Astrocyte of the cerebellum (primary cell): ENCODE measurements at places on chromosomes 7 and 10.
A peak's percentile ranks its signal among the peaks of the same experiment; 100 is the strongest.

DNA sequence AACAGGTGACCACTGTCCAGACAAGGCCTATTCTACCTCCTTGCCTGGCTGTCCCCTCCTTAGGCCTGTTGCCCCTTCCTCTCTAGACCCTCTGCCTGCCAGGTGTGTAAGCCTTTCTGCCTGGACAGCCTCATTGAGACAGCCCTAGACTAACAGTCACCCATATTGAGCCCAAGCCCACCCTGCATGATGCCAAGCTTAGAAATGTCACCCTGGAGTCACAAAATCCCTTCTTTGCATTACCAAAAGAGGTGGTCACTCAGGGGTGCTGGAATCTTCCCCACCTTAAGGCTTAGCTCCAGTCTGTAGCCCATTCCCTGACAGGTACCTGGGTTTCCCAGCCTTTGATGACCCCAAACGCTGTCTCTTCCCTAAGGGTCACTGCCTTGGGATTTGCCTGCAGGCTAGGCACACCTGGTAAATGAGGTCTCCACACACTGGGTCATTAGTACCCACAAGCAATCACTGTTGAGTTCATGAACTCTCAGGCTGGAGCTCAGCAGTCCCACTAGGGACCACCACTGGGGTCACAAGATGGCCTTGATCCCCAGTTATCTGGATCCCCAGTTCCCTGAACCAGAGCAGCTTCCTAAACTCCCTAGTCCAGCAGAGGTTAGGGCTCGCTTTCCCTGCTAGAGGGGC is 54.9 kb upstream of the CAMK2B start:
- no peak for DNase-seq

DNA sequence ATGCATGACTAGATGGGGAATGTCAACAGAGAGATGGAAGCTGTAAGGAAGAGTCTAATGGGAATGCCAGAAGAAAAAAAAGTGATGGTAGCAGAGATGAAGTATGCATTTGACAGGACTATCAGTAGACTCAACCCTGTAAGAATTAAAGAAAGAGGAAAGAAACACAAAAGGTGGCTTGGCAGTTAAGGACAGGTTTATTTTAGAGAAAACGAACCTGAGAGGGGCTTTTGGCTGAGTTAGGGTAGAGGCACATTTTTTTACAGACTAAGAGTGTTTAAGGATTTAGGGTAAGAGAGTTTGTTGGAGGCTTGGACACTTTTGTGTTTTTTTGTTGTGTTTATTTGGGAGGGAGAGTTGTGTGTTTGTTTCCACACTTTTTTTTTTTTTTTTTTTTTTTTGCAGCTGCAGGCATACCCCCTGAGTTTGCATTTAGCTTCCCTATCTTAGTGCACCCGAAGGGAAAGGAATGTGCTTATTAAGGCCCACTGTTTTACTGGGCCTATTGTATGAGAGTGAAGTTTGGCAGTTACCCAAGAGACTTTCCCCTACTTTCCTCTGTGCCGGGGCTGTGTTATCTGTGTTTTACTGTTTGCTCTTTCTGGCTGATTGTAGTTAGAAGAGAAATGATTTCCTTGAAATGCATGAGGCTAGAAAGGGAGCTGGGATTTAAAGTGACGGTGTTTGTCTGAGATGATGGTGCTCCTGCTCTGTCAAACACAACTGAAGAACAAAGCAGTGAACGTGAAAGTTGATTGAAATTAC is 32.0 kb downstream of the NPVF start:
- no peak for DNase-seq

DNA sequence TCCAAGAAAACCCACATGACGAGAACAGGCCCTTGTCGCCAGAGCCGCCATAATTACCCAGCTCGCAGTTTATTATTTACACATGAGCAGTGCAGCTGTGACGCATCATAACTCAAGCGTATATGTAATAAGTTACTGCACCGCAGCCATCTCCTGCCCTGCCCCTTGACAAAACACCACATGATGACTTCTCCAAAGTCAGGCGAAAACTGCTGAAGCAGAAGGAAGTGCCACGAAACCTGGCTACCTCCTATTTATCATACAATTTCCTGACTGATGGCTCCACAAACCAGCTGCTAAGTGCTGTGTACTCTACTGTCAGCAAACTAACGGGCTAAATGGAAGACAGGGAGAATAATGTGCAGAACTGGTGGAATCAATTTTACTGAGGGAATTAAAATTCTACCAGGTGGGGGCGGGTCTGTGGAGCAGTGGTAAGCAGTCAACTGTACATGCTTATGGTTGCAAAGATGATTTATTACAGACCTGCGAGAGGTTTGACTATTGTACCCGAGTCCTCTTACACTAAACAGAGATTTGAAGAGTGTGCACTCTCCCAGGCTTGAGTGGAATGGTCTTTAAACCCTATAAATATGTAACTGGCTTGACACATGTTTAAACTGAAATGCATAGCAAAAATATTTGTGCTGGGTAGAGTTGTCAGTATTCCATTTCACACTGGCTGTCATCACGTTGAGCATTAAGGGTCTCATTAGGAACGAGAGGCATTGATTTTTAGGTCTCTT is 156.0 kb downstream of the GLI3 start:
- DNase-seq = no peak

- DNase-seq = no peak
Observed at GRCh38 chr10:6226216-6226615, 23.5 kb downstream of the PFKFB3 start.

DNA sequence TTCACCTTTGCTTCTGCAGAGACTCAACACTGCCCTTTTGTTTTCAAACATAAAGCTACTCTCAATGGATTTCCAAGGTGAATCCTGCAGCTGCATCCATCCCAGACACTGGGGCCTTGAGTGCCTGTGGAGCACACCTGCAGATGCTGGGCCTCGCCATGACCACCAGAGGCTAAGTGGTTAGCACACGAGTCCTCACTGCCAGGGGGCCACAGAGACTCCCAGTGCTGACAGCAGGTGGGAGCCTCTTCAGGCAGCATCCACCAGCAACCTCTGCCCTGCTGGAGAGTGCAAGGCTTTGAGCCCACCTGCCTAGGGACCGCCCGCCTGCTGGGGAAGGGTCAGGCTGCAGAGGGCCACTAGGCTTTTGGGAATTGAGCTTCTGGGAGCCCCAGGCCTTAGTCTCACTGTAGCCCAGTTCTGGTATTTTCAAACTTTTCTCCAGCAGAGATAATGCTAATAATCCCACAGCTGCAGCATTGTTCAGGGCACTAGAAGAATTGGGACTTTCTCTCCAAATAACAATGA is 9.4 kb upstream of the HPS1 start:
- DNase-seq = no peak

DNA sequence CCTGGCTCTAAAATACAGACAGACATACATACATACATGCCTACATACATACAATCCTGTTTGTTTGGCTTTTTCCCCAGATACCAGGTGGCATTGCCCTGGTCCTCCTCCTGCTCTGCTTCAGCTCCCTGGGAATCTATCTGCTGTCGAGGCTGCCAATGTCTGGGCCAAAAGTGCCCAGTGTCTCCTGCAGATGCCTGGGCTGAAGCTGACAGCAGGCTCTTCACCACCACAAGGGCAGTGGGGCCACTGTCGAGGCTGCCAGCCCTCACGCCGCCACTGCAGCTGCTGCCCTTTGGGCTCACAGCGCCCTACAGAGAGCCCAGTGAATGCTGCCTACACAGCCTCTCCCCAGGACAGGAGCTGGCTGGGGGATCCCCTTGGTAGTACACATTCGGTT is 18.0 kb upstream of the STN1 start:
- no peak for DNase-seq

DNA sequence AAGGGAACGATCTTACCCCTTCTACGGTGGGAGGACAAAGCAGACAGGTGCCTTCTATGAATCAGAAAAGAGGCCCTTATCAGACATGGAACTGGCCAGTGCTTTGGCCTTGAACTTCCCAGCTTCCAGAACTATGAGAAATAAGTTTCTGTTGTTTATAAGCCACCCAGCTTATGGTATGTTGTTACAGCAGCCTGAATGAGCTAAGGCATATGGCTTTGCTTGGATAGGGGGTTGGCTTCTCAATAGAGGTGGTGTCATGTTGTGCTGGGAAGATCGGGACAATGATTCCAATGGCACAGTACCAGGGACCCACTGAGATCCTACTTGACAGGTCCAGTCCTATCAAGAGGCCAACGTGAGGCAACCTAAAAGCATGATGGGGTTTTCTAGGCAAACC is 183.4 kb upstream of the BMPER start:
- no peak for DNase-seq

DNA sequence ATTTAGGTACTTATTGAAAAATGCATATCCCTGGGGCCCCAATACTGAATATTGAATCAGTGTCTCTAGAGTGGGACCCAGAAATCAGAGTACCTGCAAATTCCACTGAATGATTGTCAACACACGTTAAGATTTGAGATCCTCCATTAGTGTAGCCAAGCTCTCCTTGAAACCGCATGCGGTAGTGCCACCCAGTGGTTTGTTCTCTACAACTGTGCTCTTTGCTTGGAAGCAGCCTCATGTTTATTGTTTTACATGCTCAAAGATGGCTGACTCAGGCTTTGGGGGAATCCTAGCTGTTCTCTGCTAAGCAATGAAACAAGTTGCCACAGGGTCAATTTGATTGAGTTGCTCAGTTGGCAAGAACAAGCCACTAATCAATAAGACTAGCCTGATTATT is 340.2 kb upstream of the CELF2 start:
- peak; percentile 46 for DNase-seq

GRCh38 chr7:1541431-1542162 is 11.1 kb downstream of the MAFK start:
- no peak for DNase-seq

DNA sequence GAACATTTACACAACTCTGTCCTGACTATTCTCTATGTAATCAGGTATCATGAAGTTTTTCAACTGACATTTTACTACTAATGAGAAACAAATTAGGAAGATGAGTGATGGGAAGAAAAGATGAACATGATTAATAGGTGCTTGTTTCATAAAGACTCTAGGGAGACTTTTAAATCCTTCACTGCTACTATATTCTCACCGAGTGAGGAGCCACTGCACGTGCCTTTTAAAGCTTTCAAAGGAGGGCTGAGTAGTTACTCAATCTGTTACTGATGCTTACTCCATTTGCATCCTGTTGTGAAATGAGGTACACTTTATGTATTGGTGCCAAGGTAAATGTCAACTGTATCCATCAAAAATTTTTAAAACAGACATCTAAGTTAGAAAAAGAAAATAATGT is 1.3 kb upstream of the COMMD3 start:
- no peak for DNase-seq

DNA sequence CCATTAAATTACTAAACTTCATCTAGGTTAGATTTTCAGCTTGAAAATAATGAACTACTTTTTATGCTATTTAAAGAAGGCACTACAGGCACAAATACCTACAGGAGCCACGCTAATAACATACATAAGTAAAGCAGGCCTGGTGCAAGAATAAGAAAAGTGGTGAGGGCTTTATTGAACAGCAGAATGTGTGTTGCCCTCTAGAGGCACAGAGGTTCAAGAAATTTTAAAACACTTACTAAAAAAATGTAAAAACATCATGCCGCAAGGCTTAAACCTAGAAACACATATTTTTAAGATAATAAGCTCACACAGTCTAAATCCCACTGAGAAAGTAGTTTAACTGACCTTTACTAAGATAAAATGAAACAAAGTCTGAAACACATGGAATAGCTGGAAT is 20.3 kb downstream of the CACUL1 start:
- DNase-seq = no peak

DNA sequence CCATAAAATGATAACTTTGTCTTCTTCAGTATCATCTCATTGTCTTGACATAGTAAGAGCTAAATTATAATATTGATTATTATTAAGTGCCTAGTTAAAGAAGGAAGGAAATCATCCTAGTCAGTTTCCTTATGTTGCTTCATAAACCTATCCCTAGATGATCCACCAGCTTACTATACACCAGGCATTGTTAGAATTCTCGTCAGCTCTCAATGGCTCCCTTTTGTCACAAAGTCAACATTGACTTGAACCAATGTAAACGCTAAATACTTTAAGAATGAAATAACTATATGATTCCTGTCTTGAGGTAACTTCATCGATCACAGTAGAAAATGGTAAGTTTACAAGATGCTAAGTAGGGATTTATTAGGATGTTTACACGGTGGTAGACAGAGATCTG is 1162.9 kb downstream of the CNTNAP2 start:
- no peak for DNase-seq

- DNase-seq = no peak
Observed at GRCh38 chr10:128704716-128705115, 578.5 kb upstream of the MKI67 start.

- DNase-seq = no peak
Observed at GRCh38 chr10:11265484-11265883, 247.8 kb downstream of the CELF2 start.

DNA sequence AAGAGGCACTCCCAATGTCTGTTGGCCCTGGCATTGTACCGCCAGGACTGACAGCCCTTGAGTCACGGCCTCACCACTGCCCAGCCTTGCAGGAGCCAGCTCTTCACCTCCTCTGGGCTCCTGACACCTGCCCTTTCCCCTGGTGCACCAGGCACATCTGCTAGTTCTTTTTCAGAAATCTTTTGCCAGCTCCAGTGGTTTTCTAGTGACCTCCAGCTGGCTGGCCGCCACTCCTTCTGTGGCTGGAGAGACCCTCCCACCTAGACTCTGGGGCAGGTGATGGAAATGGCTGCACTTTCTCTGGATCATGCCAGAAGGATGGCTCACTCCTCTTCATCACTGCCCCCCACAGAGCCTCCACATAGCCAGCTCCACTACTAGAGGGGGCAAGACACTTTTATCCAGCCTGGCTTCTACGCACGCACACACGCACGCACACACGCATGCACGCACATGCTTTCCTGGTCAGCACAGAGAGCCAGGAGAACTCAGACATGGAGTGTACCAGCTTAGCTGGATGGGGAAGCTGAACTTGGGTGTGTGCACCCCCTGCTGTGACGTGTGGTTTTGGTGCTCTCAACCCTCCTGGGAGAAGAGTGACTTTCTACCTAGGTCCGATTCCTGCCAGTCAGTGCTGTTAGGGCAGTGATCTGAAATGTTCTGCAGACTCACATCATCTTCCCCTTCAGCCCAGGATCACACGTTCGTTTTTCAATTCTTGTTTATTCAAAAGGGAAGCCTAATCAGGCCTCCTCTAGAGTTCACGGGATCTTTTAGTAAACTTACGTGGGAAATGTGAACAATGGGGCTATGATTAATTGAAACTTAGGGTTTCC is 222.0 kb downstream of the PRPF18 start:
- DNase-seq = peak; percentile 16

GRCh38 chr10:11191678-11192077 is 174.0 kb downstream of the CELF2 start:
- no peak for DNase-seq
